Activated T-cell treated with anti-CD3 and anti-CD28 coated beads, Interleukin-2, amount 50 U/mL, for 1 hour (primary cell): ENCODE measurements at places on chromosomes 2 and 18.
A peak's percentile ranks its signal among the peaks of the same experiment; 100 is the strongest.

DNA sequence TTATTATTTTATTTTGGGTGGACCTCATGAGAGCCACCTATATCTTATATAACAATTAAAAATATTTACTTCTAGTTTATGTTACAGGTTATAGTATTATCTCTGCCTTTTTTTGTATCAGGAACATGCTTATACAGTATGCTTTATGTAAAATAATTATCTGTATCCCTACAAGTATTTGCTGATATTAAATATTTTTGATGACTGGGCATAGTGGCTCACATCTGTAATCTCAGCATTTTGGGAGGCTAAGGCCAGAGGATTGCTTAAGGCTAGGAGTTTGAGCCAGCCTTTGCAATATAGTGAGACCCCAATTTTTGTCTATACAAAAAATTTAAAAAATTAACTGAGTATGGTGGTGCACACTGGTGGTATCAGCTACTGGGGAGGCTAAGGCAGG is 39.6 kb downstream of the MOB4 start:
- DNase-seq, result no peak

- DNase-seq, result no peak
Measured at GRCh38 chr2:12896318-12896982, 179.7 kb downstream of the TRIB2 start.

DNA sequence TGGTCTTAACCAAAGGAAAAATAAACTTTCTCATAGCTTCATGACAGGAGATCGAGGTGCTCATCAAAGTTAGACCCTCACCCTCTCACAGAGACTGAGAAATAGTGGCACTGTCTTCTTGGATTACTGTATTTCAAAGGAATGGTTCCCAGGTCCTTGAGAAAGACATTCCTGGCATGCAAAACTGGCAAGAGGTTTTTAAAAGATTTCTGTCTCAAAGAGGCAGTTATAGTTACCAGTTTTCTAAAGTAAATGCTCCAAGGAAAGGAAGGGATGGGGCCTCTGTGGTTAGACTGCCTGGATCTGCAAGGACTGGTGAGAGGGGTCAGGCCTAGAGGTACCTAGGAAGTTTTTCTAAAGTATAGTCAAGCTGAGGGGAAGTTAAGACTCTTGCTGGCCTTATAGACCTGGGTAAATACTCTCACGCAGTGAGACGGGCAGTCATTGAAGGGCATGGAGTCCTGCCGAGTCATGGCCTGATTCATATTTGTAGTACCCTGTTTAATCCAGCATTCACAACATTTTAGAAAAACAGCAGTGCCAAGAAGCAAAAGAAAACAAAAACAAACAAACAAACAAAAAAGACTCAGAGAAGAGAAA is 226.1 kb downstream of the DOK6 start:
- DNase-seq, result no peak

DNA sequence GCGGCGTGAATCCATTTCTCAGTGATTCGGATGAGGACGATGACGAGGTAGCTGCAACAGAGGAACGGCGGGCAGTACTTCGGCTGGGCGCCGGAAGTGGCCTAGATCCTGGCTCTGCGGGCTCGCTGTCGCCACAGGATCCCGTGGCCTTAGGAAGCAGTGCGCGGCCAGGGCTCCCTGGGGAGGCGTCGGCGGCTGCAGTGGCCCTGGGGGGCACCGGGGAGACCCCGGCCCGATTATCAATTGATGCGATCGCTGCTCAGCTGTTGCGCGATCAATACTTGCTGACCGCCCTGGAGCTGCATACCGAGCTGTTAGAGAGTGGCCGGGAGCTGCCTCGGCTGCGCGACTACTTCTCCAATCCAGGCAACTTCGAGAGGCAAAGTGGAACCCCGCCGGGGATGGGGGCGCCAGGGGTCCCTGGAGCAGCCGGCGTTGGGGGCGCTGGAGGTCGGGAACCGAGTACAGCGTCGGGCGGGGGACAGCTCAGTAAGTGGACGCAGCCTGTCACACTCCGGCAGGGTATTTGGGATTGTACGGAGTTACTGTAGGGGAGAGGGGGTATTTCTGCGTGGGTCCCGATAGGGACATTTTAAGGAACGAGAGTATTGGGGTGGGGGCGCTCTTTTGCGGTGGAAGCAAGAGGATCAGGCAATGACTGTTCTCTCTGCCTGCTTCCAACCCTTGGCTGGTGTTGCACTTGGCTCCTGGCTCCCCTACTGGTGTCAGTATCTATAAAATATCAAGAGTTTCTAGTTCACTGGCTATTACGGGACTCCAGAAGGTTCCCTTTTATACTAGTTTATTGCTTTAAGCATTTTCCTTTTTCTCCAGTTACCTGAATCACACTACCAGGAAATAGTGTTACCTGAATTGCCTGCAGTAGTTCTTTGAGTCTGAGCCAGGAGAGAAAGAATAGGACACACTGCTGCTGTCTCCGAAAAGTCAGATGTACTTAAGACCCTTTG is 772 bp downstream of the RELCH start:
- peak; percentile 33 for DNase-seq

DNA sequence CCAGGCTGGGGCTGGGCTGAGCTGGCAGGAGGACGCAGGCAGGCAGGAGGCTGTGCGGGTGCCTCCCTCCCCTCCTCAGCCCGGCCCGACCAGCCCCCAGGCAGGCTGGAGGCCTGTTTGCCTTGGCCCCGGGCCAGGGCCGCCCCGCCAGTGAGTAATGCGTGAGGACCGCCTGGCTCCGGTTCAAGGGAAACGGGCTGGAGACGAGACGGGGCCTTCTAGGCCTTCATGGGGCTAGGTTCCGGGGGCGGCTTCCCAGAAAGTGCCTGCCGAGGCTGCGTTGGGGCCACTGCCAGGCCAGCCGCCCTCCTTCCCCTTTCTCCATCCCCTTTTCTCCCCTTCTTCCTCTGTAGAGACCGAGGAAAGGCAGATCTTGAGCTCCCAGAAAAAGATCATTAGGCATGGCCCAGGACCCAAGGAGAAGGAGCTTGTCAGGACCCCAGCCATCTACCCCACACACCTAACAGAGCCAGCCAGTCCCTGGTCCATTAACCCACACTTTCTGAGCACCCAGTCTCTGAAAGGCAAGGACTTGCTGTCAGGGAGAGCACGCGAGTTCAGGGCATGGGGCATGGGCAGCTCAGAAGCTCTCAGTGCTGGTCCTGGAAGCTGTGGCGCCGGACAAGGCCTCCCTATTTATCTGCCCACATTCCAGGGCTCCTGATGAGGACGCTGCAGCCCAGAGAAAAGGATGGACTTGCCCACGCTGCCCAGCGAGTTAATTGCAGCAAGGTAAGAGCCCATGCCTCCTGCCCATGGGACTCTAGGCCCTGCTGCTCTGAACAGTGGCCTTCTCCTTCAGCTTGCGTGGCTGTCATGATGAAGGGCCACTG is 48.5 kb downstream of the SMAD7 start:
- DNase-seq, result peak; percentile 16

GRCh38 chr2:134023854-134024253 is 230.0 kb upstream of the MGAT5 start:
- DNase-seq, result no peak

DNA sequence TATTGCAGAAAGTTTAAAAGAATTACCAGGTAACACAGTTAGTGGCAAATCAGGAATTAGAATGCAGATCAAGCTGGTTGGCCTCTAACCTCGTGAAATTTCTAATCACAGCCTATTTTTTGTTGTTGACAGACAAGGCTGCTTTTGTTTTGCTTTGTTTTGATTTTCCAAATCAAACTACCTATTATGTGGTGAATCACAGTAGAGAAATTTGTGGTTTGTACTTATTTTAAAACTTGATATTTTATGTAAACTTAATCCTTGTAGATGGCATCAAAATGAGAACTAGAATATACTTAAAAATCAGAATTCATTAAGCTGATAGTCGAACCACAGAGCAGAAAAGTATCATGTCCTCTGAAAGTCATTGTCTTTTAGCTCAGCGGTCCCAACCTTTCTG is 258.1 kb downstream of the CTNNA2 start:
- no peak for DNase-seq

GRCh38 chr2:197965756-197966155 is 161.4 kb downstream of the PLCL1 start:
- no peak for DNase-seq

- DNase-seq, result no peak
Measured at GRCh38 chr2:69358914-69359313, 28.1 kb downstream of the GFPT1 start.

- no peak for DNase-seq
Measured at GRCh38 chr2:24898122-24899109, 21.6 kb downstream of the ADCY3 start.

DNA sequence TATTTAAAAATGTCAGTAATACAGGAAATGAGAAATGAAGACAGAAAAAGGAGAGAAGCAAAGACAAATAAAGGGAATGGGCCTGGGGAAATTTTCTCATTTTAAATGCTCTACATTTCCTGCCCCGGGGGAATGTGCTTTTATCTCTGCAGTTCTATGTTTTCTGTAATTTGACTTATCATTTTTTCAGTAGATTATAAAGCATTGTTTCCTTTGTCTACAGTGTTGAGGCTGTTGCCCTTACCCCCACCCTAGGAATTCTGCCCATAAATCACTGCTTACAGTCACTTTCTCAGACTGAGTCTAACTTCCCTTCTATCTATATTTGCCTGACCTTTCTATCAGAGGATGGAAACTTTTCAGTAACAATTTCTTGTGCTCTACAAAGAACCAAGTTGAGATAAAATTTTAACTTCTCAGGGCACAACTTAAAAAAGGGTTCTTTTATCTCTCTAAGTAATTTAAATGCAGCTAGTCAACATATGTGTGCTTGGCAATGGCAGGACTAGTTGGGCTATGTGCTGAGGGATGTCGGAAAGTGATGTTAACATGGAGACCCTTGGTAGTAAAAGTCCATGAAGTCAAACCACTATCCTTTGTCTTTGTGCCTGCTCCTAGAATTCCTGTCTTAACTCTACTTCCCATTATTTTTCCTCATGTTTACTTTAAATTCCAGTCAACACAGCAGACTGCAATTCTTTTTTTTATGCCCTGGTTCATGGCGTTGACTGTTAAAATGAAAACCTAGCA is 146.5 kb upstream of the MMADHC start:
- no peak for DNase-seq

DNA sequence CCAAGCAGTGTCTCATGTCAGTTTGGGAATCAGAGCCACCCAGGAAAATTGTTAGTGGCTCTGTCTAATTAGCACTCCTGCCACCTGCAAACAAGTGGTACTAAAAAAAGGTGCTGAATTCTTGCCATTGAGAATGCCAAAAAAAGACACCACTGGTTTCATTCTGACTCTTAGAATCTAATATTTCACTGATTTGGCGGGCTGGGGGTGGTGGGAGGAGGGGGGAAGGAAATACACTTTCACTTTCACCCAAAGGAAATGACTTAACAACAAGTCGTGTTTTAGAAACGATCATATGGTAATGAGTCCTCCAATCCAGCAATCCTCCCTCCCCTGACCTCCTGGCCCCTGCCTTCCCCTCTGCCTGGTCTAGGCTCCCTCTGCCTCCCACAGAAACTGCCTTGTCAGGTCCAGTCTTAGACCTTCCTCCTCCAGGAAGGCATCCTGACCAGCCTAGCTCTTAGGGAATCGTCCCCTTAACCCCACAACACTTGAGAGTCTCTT is 4.4 kb upstream of the KLHL29 start:
- peak; percentile 29 for DNase-seq

- no peak for DNase-seq
Measured at GRCh38 chr2:196077821-196078220, 9.2 kb upstream of the DNAH7 start.

DNA sequence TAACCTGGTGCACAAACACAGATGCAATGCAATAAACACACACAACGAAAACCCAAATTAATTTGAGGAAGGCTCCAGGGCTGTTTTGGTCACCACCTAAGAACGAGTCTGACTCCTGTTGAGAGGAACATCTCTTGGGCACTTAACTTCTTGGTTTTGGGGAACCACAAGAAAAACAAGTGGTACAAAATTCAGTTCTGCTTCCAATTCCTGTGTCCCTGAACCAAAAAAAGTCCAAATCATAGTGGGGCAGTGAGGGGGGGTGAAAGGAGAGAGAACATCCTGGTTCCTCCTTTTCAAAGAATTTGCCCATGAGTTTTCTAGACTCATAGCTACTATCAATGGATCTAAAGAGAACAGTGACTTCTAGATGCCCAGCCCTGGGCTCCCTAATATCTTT is 143.6 kb downstream of the COL4A4 start:
- DNase-seq, result no peak

DNA sequence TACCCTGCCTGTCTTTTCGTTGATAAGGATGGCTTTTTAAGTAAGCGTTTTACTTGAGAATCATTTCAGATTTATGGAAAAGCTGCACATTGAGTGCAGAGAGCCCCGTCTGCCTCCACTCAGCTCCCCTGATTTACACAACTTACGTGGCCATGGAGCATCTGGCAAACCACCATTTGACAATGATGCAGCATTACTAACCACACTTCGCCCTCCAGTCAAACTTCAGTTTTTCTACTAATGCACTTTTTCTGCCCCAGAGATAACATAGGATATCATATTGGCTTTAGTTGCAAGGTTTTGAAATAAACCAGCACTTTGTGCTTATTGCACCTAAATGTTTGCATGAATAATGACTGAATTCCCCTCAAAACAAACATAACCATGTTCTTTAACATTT is 165.1 kb upstream of the TPO start:
- no peak for DNase-seq

GRCh38 chr18:77019641-77020040 is 112.9 kb downstream of the MBP start:
- DNase-seq, result no peak

- no peak for DNase-seq
Measured at GRCh38 chr2:145350011-145350410, 830.1 kb upstream of the ZEB2 start.

DNA sequence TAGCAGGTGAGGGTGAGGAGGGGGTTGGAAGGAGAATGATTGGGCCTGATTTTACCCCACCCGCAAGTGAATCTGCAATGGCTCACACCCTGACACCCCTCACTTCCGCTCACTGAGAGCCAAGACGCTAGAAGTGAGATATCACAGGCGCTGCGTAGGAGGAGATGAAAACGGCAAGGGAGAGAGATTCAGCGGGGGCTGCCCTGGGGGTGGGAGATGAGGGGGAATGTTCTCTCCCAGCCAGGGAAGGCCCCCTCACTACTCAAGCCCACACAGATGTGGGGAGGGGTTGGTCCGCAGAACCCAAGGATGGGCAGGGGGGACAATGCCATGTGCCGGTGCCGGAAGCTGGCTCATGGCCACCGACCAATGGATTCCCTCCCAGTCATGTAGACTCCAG is 32.9 kb downstream of the LOXHD1 start:
- no peak for DNase-seq
